ENCODE measurements at places on chromosomes 2 and 18. TPM values are rescaled to one million over a fixed set of nuclear protein-coding genes. Genes with fewer than 3 reads are reported as not detected.

DNA sequence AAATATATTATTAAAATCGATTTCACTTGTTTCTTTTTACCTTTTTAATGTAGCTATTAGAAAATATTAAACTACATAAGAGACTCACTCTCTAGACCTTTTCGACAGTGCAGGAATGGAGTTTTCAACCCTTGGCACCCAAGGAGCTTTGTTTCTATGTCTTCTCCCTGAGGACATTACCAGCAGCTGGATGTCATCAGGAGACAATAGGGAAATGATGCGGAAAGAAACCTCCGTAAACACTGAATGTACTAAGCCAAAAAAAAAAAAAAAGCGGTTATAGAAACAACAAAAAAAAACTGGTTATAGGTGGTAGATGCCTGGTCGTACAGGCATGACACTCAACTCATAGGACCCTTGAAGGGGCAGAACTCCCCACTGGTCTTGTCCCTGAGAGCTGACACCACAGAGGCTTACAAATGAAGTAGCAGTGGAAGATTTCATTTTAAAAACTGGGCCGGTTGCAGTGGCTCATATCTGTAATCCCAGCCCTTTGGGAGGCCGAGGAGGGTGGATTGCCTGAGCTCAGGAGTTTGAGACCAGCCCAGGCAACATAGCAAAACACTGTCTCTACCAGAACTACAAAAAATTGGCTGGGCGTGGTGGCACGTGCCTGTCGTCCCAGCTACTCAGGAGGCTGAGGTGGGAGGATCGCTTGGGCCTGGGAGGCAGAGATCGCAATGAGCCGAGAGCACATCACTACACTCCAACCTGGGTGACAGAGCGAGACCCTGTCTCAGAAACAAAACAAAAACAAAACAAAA, 23.8 kb downstream of the THAP4 start:
- DNase-seq: no peak

GRCh38 chr18:35753306-35753910, 171.9 kb downstream of the GALNT1 start:
- DNase-seq: no peak

TEX44 gene
- total RNA-seq: not detected

- no peak for DNase-seq
Observed at GRCh38 chr2:26519396-26520147, 41.6 kb upstream of the OTOF start.

GRCh38 chr2:25341753-25342371, at the start of gene DNMT3A:
TSS of gene DNMT3A (minus strand) at chr2:25341925. CDS start at chr2:25313984, 27,941 bp downstream.
- peak; percentile 69 for DNase-seq

GRHL1 gene
- 1.3 TPM for total RNA-seq

FHOD3 gene
- total RNA-seq: 23.4 TPM

- no peak for DNase-seq
Observed at GRCh38 chr2:149393614-149394013, 63.2 kb downstream of the LYPD6 start.

DNA sequence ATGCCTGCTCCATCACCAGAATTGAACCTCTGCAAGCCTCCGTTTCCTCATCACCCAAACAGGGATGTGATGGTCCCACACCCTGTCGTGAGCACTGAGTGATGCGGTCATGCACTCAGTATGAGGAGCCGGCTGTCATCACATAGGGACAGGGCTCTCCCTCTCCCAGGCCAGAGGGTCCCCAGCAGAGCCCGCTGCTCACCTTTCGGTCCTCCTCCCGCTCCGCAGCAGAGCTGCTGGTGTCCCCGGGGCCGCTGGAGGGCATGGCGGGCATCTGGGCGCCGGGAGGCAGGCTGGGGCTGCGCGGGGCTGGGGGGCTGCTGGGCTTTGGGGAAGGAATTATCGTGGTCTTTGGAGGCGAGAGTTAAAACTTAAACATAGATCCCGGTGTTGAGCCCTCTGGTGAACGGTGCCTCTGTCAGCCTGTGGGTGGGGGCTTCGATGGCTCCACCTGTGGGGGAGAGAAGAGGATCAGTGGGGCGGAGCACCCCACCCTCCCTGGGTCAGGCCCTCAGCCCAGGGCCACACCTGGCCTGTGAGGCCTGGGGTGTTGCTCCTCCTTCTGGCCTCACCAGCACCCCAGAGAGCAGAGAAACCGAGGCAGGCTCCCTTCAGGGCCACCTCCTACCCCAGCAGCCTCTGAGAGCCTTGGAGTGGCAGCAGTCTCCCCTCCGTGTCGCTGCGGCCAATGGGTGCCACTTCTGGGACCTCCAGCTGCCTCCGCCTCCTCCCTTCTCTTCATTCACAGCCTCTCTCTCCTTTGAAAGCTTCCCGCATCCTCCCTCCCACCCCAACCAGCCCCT, 27.8 kb downstream of the DNMT3A start:
- DNase-seq: no peak

- DNase-seq: no peak
Observed at GRCh38 chr2:190843890-190844699, 36.5 kb upstream of the GLS start.

GRCh38 chr2:238053191-238053776, 7.5 kb upstream of the SCLY start:
- DNase-seq: no peak

- DNase-seq: no peak
Observed at GRCh38 chr2:86011449-86011941, 94.2 kb downstream of the POLR1A start.

DNA sequence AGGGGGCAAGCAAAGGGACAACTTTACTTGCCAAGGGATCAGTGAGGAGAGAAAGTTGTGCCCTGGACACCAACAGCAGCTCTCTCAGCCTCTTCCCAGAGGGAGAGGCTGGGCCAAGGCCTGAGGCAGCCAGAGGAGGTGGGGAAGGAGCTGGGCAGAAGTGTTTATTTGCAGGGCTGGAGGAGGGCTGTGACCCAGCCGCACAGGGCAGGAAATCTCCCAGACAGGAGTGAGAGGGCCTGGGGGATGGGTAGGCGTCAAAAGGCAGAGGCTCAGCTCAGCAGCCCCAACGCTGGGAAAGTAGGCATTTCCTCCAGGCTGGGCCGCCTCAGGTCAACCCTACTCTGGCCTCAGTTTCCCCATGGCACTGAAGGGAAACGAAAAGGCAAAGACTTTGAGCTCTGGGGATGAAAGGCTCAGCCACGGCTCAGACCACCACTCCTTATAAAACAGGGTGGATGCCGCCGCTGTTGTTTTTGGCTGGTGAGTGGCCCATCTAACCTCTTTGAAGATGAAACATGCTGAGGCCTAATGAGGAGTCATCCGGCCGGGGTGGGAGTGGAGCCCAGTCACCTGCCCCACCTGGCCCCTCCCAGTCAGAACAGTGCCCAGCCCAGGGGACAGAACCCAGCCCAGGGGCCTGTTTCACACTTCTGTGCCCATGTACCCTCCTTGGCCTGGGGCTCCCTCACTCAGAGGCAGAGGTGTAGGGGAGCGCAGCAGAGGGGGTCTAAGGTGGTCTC, 21.9 kb upstream of the SEMA4C start:
- DNase-seq: no peak

GRCh38 chr2:231926180-231926741, at the start of gene NPPC:
TSS of gene NPPC (minus strand) at chr2:231926396. CDS start at chr2:231926249, 147 bp downstream.
- peak; percentile 93 for DNase-seq

DNA sequence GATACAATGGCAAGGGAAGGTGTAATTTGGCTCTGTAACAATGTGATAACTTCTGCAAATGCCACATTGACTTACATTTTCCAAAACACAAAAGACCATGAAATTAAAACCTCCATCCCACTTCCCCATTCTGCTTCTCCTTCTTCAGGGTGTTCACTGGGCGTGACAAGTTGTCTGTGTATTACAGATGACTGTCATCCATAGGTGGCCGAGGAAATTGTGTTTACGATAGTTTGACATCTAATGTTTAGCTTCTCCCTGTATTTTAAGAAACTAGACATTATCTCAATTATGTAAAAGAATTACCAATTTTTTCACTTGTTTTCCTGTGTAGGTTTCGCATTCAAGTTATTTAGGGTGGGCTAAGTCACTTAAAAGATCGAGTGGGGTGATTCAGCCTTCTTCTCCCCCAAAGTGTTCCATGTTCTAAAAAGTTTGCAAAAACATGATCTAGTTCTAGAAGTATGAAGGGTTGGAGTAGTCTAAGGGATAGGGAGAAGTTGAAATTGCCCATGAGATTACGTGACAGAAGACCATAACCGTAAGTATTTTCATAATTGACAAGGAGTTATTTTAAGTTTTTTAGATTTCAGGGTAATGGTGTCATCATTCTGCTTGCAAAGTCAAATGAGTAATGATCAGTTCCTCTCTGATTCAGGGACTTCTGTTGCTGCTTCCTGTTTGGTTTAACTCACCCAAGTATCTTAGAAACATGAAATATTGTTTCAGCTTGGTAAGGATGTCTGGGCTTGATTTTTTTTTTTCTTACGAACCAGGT, 25.2 kb upstream of the CYTIP start:
- DNase-seq: peak; percentile 91

- DNase-seq: no peak
Observed at GRCh38 chr2:174812037-174812436, 47.8 kb upstream of the CHRNA1 start.

GRCh38 chr2:62475172-62476011, 30.6 kb downstream of the TMEM17 start:
- no peak for DNase-seq

GRCh38 chr2:50535971-50536759, 495.8 kb downstream of the NRXN1 start:
- no peak for DNase-seq

THSD7B gene
- total RNA-seq: not detected

FEV gene
- total RNA-seq: not detected

LRRC30 gene
- total RNA-seq: not detected

DSEL gene
- not detected for total RNA-seq

- DNase-seq: no peak
Observed at GRCh38 chr2:233769260-233769659, 8.9 kb upstream of the MROH2A start.

CERKL gene
- 24.4 TPM for total RNA-seq

CCDC148 gene
- total RNA-seq: not detected

DNA sequence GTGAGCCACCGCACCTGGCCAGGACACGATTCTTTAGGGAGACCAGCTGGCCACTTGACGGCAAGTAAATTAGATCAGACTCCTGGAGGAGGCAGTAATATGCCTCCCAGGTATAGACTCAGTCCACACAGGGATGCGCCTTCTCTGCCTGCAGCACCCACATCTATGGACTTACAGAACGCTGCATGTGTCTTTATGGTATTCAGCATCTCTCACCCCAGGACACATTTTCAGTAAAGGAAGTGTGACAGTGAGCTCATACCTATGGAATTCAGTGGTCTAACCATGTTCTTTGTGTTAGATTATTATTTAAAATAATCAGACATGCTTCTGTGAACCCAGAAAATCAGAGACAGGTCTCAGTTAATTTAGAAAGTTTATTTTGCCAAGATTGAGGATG, 5.9 kb upstream of the NARS1 start:
- no peak for DNase-seq

CFAP53 gene
- total RNA-seq: not detected

- no peak for DNase-seq
Observed at GRCh38 chr2:28523902-28524301, 28.0 kb downstream of the PLB1 start.

DNA sequence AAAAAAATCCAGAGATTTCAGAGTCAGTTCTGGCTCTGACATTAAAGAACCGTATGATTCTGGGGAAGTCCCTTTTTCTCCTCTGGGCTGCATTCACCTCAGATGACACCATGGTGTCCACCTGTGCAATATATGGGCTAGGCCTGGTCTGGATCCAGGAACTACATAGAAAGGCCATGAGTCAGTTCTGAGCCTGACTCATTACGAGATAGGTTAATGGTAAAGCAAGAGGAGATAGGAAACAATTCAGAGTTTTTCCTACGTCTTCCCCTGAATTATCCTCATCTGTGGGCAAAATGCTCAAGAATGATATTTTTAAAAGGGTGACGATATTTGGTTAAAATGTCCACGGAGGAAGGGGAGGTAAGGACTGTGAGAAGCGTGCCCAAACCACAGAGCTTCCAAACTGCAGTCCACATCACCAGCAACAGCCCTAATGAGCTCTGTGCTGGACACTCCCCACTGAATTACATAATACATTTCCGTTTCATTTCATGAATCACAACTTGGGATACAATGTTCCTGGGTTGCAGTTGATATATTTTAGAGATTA, 180.1 kb upstream of the OSR1 start:
- DNase-seq: no peak

XIRP2 gene
- total RNA-seq: not detected

DNA sequence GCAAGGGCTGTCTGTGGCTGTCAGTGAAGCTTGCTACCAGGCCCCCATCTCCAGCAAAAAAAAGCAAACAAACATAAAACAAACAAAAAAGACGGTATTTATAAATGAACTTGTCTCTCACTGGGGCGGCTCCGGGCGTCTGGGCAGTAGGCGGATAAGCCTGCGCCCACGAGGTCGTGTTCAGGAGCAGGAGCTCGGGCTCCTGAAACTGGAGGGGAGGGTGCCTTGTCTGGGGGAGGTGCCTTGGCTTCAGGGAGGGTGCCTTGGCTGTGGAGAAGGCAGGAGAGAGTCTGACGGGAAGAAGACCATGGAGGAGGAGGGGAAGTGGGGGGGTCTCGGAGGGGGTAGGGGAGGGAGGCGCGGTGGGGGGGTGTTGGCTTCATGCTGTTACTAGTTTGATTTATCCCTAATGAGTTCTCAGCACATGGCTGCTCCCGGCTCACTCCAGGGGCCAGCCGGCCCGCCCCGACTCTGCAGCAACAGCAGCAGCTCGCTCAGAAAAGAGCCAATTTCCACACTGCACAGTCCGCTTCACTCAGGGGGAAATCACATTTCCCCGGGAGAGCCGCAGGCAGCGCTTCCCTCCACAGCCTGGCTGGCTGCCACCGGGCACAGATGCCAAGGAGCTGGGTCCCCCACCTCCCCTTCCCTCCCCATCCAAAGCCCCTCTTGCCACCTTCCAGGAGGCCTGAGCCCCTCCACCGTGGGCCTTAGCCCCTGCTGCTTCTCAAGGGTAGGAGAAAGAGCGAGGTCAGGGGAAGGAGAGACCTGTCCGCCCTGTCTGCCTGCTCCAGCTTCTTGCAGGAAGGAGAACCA, 38.7 kb downstream of the PSD4 start:
- no peak for DNase-seq

GRCh38 chr2:66748939-66749338, 314.0 kb downstream of the MEIS1 start:
- DNase-seq: peak; percentile 93

LYPD6B gene
- total RNA-seq: 0.43 TPM

DNA sequence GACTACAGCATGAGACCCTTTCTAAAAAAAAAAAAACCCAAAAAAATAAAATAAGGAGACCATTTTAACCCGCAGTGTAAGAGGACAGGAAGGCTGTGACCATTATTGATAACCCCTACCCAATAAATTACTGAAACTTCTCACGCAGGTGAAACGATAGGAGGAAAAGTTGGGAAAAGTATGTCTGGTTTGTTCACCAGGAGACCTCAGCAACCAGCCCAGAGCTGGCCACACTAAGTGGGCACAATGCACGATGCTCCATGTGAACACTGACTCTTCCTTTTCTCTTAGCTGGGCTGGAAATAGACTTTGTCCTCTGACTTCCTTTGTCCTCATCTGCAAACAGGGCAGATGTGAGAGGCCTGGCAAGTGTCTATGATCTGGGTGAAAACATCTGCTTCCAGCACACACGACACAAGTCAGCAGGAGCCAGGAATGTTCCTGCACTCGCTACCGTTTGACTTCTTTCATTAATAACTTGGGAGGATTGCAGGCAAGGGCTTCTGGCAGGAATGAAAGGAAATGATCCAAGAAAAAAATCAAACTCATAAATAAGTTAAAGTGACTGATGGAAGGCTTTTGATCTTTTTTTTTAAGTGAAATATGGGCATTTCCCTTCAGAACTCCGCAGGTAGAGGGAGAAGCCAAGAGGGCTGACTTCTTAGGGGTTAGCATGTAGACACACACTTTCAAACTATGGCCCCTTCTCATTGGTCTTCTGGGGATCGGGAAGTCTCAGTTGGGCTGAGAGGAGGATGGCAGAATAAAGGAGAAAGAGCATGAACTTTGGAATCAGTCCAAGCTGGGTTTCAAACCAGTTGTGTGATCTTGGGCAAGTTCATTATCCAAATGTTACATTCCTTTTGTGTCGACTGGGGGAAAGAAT, 137.4 kb upstream of the MYCN start:
- no peak for DNase-seq
